Epithelial cell of prostate (primary cell): ENCODE measurements at places on chromosomes 3 and 15.
A peak's percentile ranks its signal among the peaks of the same experiment; 100 is the strongest.

GRCh38 chr15:33923446-33923845 lies 44.9 kb upstream of the CHRM5 start:
- no peak for DNase-seq

DNA sequence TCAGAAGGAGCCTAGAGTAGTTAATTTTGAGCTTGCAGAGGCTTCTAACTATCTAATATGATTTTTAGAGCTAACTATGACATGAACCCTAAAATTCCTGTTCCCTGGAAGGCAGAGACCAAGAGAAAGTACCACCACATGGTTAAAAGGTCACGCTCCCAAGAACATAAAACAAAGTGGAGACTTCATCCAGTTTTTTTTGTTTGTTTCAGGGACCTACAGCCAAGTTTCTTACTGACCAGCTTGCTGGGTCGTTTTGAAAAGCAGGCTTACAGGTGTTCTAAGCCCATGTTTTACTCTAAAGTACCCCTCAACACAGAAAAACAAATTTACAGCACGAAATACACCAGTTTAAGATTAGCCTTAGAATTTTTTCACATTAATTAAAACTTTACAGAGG lies 39.6 kb upstream of the SKIL start:
- no peak for DNase-seq

GRCh38 chr3:197337656-197338055 lies 39.2 kb upstream of the DLG1 start:
- no peak for DNase-seq

- DNase-seq, result no peak
Observed at GRCh38 chr15:69311319-69311721, 12.6 kb downstream of the PAQR5 start.

DNA sequence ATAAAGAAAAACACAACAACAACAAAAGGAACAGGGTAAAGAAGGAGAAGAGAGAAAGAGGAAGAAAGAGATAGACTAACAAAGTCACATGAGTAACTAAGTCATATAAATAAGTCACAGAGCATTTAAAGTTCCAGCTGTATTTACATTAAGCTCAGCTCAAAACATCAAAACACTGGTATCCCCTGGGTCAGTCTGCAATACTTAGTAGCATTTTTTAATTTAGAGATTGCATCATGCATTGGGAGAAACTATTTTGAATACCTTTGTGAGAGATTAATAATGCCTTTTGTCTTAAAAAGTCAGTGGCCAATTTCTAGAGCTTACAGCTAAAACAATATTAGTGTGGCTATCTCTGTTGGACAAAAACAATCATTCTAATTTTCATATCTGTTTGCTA lies 78.4 kb downstream of the NEK10 start:
- no peak for DNase-seq

DNA sequence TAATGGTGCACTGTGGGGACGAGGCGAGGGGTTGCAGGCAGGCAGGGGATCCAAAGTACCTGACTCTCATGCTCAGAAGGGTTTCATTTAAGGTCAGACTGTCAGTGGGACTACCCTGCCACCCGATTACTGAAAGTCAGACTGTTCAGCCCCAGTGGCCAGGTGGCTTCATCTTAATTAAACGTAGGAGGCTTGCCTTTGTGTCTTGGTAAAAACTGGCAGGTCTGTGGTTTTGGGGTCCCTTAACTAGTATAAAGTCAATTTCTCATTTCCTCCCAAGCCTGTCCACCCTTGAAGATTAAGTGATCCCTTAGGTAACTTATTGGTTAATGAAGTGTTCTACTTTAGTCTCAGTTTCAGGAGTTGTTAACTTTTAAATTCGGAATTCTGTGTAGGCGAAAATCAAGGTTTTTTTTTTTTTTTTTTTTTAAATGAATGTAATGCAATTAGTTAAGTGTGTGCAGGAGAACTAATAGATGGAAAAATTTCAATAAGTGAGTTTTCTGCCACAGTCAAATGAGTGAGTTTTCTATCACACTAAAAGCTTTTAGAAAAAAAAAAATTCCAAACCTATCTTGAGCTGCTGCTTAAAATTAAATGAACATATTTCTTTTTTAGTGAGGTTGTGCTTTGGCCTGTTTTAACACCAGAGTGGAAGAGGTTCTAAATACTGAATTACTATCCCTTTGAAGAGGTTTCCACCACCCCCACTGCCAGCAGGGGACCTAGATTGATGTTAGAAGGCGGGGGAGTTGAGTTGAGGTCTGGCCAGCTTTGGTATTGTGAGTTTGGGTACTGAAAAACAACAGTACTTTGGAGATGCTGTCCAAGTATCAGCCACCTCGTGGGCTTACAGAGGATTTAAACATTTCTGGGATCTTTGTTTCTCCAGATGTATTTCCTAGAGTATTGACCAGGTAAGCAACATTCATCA lies 15.2 kb downstream of the ITPR1 start:
- no peak for DNase-seq

DNA sequence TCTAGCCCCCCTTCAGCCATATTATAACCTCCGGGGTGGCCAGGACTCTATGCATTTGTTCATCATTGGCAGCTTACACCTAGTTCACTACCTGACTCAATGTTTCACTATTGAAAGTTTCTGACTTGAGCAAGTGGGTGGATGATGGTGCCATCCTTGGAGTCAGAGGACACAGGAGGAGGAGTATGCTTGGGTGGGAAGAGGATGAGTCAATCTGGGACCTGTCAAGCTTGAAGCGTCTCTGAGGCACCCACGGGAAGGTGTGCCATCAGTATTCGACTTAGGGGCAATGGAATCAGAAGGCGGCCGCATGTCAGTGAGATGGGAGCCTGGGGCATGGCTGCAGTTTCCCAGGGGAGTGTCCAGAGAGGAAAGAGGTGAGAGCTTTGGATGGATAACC lies 133.3 kb downstream of the EPHB1 start:
- no peak for DNase-seq

DNA sequence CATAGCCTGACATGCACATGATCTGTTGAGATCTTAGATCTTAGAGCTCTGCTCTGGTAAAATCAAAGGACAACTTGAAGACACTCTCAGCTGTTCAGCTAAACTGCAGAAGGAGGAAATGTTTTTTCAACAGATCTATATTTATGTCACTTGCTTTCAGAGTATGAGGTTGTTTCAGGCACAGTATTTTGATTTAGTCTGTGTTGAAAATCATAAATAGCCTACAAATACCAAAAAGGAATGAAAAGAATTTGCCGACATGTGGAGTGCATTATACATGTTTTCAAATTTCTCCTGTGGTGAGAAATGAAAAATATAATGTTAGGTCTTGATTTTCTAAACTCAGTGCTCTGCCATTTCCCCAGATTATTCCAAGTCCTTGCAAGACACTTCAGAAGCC lies 1118.4 kb downstream of the TBL1XR1 start:
- DNase-seq, result no peak

GRCh38 chr3:58794750-58795149 lies 128.2 kb upstream of the FAM3D start:
- DNase-seq, result no peak

- DNase-seq, result no peak
Observed at GRCh38 chr3:56693750-56694149, 10.7 kb upstream of the TASOR start.

GRCh38 chr15:40338041-40338657 lies 2.6 kb downstream of the CCDC9B start:
- DNase-seq, result no peak

DNA sequence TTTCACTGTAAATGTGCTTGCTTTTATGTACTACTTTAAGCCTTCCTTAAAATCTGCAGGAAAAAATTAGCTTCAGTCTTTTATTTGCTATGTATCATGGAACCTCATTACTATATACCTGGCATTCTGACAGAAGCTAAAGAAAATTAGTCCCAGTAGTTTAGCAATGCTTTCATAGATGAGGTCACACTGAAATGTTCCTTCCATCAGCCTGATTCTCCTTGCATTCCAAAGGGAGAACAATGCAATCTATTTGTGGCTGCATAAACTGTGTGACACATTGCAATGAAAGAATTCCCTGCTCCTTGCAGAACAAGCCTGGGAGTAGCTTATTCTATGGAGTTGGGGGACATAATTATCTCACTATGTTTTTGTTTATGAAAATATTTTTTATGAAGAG lies 691.5 kb upstream of the ARPP21 start:
- DNase-seq, result no peak

DNA sequence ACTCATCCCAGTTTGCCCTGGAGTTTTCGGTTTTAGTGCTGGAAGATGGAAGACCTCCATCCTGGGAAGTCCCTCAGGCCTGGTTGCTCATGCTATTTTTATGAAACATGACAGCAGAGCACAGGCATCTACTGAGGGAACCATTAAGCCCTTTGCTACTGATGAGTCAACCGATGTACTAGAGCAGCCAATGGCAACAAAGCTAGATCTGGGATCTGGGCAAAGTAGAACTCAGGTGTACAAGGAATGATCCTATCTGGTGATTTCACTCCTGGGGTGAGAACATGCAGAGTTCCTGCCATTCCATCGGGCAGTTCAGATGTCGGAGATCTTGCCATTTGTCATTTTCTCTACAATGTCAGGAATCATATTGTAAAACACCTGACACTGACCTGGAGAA lies 166.2 kb upstream of the NSMCE3 start:
- DNase-seq, result peak; percentile 33

GRCh38 chr15:61871926-61872522 lies 188.2 kb downstream of the VPS13C start:
- DNase-seq, result no peak

DNA sequence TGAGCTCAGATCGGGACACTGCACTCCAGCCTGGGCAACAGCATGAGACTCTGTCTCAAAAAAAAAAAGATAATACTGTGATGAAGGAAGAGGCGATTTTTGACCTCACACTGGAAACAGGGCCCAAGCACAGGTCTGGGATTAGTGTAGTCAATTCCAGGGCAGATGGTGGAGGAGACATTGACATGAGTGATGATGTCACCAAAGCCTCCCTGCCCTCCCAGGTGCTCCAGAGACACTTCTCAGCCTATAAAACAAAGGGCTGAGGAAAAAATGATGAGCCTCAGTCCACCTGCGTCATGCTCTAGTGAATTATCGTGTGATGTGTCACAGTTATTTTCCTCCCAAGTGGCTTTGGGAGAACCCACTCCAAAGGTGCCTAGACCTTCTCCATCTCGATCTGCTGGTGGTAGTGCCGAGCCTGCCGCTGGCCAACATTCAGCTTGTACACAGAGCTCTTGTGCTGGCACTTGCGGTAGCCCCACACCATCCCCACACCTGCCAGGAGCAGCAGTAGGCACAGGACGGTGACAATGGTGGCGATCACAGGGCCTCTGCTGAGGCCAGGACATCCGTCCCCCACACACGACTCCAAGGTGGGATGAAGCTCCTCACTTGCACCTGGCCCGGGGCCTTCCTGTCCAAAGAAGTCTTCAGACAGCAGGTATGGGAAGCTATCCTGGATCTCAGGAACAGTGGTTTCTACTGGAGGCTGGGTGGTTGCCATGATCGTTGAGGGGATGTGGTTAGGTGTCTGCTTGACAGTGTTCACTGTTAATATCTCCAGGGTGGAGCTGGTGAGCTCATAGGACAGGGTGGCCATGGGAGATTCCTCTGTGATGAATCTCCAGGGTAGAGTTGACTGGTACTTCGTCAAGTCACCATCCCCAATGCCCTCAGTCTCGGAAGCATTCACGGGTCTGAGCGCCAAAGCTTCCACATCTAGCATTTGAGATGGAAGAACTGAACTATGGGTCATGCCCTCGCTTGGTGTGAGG lies 38.8 kb downstream of the CRTAP start:
- DNase-seq, result no peak

DNA sequence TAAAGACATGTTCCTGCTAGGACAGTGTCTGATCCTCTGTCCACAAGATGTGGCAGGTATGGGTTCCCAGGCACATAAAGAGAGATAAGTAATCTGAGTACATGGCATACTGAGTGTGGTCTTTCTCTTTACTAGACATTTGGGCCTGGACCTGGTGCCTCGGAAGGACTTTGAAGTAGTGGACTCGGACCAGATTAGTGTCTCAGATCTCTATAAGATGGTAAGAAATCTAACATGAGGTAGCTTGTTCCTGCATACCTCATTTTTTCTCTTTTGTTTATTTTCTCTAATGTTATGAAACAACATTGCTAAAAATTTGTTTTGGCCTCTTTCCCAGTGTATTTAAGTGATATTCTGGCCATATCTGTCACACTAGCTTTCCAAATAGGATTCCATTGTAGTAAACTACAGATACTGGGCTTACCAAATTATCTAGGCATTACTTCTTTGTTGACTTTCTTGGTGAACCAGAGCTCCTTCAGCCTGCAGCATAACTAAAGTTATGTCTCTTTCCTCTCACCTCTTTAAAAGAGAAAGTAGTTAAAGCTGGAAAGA lies 309.8 kb upstream of the MANF start:
- no peak for DNase-seq

- DNase-seq, result no peak
Observed at GRCh38 chr3:33144433-33144832, 30.6 kb downstream of the CRTAP start.

DNA sequence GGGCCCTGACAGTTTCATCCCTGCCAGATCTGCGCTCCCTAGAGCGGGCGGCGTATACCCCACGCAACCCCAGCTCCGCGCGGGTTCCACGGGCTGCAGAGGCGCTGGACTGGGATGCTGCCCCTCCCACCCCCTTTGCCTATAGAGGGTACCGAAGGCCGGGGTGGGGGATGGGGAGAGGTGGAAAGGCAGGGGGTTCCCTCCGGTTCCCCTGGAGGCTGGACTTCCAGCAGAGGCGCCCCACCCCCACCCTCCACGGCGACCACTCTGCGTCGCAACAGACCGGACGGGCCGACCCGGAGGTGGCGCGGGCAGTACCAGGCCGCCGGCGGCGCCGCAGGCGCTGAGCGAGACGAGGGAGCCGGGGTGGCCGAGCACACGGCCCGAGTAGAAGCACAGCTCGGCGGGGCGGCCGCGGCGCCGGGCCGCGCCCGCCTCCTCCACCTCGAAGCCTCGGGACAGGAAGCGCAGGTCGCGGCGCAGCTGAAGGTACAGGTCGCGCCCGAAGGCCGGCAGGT lies 995 bp downstream of the ADAMTS17 start:
- DNase-seq, result no peak

GRCh38 chr3:43549626-43550290 lies 72.1 kb downstream of the ANO10 start:
- DNase-seq, result no peak

DNA sequence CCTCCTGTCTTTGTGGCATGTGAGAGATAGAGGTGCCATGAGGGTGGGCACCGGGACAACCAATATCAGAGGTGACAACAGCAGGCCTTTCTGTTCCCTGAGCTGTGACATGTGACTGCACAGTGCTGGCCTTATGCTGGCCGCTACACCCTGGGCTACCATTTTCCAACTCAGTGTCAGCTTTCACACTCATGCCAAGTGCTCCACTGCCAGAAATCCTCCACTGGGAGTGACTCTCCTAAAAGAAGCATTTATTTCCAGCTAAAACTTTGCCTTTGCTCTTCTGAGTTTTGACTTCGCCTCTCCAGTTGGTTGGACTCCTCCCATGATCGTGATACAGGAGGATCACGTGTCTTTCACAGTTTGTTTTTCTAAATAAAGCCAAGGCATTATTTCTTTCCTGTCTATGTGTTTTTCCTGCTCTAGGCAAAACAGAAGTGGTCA lies 31.4 kb downstream of the CA12 start:
- DNase-seq, result no peak

- DNase-seq, result no peak
Observed at GRCh38 chr3:14570089-14570488, 29.9 kb upstream of the GRIP2 start.

- DNase-seq, result no peak
Observed at GRCh38 chr15:68933001-68933400, 2.7 kb downstream of the SPESP1 start.
